ENCODE measurements at places on chromosomes 7 and 10.

- DNase-seq = no peak
Observed at GRCh38 chr7:127447326-127447945, 54.9 kb upstream of the ZNF800 start.

- DNase-seq = no peak
Observed at GRCh38 chr7:158729646-158730382, 25.2 kb upstream of the NCAPG2 start.

DNA sequence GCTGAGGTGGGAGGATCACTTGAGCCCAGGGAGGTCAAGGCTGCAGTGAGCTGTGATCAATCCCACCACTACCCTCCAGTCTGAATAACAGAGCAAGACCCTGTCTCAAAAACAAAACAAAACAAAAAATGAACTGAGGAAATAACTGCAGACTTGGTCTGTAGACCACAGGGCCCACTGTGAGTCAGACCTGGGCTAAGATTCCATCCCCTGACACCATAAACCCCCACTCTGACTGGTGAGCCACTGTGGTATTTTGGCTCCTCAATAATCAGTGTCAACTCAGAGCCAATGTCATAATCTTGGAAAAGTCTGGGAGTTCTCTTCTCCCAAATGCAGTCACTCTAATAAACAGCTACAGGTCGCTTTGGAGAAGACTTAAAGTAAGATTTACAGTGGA is 24.0 kb upstream of the ERCC6 start:
- no peak for DNase-seq

DNA sequence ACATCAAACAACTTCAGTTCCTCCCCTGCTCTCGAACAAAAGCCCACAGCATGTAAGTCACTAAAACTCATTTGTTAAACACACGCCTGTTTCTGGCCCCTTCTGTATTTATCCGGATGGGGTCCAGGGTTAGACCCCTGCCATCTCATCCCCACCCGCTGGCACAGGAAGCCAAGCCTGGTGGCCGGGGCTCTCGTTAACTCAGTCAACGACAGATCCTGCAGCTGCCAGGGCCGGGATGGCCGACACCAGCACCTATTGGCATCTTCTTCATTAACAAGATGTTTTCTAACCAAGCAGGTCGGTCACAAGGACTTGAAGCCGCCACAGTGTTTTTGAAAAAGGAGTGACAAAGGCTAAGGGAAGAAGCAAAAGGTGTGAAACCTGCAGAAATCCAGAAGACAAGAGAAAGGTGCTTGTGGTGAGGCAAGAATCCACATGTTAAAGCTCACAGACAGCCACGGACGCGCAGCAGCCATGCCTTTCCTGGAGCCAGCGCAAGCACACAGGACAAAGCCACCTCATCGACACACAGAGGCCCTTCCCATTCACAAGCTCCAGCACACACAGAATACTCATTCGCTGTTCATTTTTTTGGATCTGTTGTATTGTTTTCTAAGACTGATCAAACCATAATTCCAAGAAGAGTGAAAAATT is 202.7 kb downstream of the DIP2C start:
- no peak for DNase-seq

DNA sequence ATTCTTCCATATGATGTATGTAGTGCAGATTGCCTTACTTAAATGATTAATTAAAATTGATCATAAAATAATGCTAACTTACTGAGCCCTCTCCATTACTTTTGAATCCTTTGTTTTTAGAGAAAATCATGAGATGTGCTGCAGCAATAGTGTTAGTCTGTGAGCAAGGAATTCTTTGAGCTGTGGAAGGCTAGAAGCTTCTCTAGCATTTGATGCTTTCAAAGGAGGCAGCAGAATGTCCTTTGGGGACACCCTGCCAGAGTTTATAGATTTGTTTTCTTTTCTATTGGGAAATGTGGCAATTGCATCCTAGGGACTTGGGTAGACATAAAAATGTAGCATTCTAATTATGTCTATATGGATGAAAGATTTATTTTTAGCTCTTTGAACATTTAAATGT is 284.1 kb upstream of the SMIM30 start:
- no peak for DNase-seq

DNA sequence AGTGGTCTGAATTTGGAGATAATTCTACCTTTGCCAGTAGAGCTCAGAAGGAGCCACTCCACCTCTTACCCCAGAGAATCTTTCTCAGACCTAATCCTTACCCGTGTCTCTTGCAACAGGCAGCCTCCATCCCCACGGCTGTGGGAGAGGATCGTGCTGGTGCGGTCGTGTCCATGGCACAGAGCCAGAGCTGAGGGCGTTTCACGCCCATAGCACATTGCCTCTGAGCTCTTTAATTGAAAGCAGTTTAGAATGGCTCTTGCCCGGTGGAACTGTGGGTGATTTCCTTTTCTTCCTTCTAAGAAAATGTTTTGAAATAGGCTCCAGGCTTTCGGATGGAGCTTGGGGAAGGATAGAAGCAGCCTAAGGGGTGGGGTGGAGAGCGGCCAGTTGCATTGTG is 41.5 kb downstream of the PRF1 start:
- no peak for DNase-seq

GRCh38 chr7:156334636-156335035 is 305.9 kb upstream of the RNF32 start:
- DNase-seq = no peak

GRCh38 chr7:117322741-117323304 is at the start of gene WNT2:
Gene WNT2 (minus strand): TSS chr7:117323058. CDS start chr7:117322989, 69 bp downstream.
- DNase-seq = peak; percentile 4

GRCh38 chr7:51732116-51732515 is 415.5 kb upstream of the COBL start:
- DNase-seq = no peak

- no peak for DNase-seq
Observed at GRCh38 chr7:102934701-102935100, 21.9 kb downstream of the LRRC17 start.

DNA sequence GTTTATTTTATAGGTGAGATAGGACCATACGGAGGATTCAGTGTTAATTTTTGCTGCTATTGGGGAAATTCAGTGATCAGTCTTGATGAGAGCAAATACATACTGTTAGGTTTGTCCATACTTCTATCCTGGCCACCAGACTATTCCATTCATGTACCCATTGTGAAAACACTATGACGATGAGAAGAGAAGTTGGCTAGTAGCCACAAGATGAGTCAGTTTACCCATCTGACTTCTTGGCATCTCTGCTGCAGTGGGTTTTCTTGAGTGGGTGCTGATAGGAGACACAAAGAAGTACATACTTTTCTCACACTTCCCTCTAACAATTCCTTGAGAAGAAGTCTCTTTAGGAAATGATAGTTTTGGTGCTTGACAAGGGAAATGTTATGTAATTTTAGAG is 133.1 kb downstream of the TFPI2 start:
- no peak for DNase-seq

GRCh38 chr10:113347508-113347907 is 205.3 kb upstream of the HABP2 start:
- no peak for DNase-seq

- DNase-seq = peak; percentile 27
Observed at GRCh38 chr7:95476904-95477594, 8.7 kb upstream of the ASB4 start.

DNA sequence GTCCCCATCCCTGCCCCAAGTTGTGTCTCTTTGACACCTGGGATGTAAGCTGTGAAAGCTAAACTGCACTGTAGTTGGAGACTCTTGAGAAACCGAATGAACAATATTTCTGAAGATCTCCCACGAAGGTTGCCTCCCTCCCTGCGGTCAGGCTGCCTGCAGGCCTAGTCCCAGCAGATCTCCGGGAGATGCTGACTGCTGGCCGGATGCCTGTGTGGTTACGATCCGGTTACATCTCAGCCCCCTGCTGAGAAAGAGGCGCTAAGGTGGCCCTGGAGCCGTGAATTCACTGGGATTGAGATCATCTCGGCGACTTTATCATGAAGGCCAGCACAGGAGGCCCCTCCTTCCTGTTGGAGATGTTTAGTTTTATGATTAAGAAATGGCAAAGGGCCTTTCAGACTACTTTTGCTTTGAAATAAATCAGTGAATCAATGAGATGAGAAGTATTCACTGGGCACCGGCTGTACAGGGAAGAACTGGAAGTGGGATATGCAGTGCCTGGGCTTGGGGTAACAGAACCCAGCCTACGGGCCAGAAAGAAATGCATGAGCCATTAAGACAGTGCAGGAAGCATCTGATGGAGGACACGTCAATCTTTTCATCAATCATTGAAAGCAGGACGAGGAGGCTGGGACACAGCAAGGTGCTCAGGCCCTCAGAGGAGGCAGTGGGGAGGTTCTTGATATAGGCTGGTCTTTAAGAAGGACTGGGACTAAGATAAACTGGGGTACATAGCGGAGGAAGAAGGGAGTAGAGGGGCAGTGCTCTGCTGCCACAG is 177.6 kb downstream of the PRKAG2 start:
- peak; percentile 86 for DNase-seq

- DNase-seq = no peak
Observed at GRCh38 chr10:8060010-8060703, 5.7 kb downstream of the GATA3 start.

DNA sequence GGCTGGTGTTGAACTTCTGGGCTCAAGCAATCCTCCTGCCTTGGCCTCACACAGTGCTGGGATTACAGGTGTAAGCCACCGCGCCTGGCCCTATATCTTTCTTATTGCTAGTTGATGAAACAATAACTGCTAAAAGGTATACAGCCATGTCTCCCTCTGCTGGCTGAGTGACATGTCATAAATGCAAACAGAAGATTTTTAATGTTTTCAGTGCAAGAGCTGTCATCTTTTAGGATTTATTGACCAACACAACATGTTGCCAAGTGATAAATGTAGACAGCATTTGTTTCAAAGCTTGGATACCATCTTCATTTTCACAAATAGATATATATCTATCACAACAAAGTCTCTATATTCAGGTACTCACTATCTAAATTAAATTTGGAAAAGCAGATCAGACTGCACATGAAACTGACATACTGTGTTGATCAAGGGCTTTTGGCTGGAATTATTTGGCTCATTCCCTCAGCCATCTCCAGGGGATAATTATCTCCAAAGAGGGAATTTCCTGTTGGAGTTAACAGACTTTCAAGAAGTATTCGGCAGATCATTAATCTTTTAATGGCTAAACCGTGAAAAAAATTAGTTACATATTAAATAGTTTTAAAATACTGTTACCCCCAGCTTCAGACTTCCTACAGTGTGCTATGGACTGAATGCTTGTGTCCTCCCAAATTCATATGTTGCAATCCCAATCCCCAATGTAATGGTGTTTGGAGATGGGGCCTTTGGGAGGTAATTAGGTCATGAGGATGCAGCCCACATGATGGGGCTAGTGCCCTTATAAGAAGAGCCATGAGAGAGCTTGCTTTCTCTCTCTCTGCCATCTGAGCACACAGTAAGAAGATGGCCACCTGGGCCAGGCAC is 41.3 kb upstream of the SRPK2 start:
- DNase-seq = peak; percentile 41

DNA sequence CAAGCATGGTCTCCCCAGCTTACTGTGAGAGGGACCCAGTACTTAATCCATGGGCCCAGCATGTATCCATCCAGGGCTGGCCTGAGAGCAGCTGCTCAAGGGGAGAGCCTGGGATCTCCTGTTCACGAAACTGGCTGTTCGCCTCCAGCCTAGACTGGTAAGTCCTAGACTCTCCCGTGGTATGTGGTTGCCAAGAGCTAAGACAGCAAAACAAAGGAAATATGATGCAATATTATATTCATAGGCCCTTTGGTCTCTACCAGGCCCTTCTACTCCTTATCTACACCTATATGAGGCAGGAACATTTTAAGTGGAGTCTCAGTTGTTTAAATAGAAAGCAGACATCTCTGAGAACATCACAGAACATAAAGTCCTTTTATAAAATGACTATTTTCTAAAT is 28.9 kb upstream of the STK17A start:
- DNase-seq = no peak

DNA sequence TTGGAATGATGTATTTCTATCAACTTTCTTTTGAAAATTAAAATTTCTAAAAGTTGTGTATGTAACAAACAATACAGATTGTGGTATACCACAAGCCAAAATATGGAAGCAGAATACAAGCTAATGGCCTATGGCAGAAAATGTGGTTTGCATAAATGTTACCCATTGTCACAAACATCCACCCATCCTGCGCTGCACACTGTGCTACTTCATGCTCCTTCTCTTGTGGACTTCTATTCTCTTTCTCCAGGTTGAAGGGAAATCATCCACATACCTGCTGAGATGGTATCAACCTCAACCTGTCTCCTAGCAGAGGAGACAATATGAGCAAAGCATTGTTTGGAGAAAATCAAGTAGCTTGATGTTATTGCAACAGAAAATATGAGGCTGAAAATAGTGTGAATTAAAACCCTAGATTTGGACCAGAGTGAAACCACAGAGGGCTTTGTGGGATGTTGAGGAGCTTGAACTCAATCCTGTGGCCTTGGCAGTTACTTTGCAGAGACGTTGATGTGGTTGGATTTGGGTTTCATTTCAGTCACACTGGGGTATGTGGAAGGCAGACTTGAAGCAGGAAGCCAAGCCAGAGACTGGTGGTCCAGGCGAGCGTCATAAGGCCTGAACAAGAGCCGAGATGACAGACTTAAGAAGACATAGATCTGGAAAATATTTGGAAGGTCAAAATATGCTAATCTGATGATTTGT is 63.8 kb downstream of the ICA1 start:
- no peak for DNase-seq

GRCh38 chr10:109853921-109854320 is 69.4 kb downstream of the XPNPEP1 start:
- DNase-seq = no peak

DNA sequence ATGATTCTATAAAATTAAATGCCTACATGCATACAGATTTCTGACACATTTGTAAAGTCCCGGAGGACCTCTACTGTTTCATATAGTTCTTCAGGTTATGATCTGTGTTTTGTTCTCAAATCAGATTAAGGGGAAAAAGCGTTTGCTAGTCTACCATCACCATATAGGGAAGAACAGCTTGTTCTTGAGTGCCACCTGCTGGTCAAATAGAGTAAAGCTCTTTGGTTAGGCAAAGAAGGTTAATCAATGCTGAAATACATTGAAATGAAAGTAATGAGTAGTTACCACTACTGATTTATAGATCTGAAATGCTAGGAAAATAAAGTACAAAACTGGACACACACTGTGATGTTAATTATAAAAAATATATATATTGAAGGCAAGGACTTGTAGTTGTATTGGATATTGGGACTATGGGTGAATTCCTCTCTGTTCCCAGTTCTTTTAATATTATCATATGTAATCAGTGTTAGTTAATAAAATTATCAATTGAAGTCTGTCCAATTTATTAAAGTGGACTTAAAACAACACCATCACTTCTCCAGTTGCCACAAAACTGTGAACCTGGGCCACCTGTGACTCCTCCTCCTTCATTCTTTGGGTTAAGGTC is 72.6 kb upstream of the PDLIM1 start:
- DNase-seq = peak; percentile 77

DNA sequence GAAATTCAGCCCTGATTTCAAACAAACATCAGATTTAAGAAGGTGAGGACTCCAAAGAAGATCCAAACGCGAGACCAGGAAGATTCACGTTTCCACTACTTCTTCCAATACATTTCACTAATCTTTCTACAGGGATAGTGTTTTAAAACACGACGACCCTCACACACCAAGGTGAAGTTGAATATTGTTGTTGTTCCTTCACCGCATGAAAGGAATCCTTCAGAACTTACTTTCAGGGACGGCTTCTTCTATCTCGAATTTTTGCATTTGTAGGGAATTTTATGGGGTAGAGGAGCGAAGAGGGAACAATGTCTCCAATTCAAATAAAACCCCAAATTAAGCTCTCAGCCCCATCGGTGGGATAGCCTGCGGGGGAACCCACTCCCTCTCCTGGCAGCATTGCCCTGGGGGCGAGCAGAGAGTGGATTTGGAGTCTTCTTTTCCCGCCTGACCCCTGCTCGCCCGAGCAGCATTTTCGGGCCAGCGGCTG is 1.5 kb upstream of the GATA3 start:
- no peak for DNase-seq

All from HTR-8/SVneo (cell line).